ENCODE measurements at places on chromosomes 11 and 22.

GRCh38 chr22:30326255-30326705 is 461 bp downstream of the TBC1D10A start:
- peaks cover 20% of the 10 kb centered on the region for H3K36me3 ChIP-seq
- no peak for DNase-seq
- H3K27ac ChIP-seq = peak overlapping the region; percentile 44
- peaks cover 54% of the 10 kb centered on the region for H3K4me1 ChIP-seq

DNA sequence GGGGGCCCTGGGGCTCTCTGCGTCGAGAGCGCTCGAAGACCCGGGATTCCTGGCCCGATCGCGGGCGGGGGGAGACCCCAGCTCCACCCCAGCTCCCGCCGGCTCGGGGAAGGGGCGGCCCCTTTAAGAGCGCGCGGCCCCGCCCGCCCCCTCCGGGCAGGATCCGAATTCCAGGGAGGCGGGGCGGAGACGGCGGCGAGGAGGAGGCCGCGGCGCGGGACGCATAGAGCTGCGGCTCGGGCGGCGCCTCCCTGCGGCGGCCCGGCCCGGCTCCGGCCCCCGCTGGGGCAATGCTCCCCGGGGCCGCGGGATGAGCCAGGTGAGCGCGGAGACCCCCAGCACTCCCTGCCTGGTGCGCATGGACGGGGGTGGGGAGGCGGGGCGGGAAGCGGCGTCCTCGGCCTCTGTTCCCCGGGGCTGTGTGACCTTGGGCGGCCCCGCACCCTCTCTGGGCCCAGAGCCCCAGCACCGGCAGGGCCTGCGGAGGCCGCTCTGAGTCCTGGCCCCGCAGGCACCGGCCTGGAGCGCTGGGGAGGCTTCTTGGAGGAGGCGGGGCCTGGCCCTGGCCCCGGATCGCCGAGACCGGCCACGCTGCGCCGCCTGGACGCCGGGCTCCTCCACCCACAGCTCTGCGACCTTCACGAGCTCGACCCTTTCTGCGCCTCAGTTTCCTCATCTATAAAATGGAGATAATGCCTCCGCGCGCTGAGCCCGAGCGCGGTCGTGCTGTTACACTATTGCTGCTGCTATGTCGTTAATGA is 565 bp downstream of the GAS2L1 start:
- no peaks in the 10 kb centered on the region for H3K36me3 ChIP-seq
- peak; percentile 39 for DNase-seq
- peaks cover 5% of the 10 kb centered on the region for H3K27me3 ChIP-seq
- peak overlapping the region; percentile 81 for H3K4me3 ChIP-seq

DNA sequence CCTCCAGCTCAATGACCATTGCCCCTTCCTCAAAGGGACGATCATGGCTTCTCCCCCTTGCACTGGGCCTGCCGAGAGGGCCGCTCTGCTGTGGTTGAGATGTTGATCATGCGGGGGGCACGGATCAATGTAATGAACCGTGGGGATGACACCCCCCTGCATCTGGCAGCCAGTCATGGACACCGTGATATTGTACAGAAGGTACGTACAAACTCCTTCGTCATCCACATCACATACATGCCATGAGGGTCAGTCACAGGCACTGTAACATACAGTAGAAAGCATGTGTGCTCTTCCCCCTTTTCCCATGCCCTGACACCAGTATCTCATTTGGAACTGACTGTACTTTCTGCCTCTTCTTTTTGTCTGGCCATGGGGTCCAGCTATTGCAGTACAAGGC is 4.0 kb downstream of the TAF10 start:
- peaks cover 46% of the 10 kb centered on the region for H3K4me1 ChIP-seq
- no peak for DNase-seq
- no peak overlapping the region for H3K4me3 ChIP-seq
- H3K27me3 ChIP-seq = no peaks in the 10 kb centered on the region
- H3K27ac ChIP-seq = no peak overlapping the region

DNA sequence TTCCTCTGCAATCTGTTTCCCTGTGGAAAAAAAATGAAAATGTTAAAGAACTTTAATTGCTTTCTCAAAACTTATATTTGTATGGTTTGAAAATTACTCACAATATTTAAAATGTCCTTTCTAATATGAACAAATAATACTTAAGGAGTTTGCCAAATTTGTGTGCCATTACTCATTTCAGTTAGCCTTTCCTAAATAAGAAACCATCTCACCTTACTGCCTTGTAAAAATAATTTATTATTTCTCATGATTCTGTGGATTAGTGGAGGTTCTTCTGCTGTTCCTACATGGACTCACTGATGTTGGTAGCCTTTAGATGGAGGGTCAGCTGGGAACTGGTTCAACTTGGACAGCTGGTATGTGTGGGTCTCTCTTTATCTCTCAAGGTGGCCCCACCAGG is 428.6 kb downstream of the CNTN5 start:
- no peak overlapping the region for H3K27ac ChIP-seq
- DNase-seq = no peak
- H3K27me3 ChIP-seq = no peaks in the 10 kb centered on the region
- H3K36me3 ChIP-seq = no peaks in the 10 kb centered on the region

DNA sequence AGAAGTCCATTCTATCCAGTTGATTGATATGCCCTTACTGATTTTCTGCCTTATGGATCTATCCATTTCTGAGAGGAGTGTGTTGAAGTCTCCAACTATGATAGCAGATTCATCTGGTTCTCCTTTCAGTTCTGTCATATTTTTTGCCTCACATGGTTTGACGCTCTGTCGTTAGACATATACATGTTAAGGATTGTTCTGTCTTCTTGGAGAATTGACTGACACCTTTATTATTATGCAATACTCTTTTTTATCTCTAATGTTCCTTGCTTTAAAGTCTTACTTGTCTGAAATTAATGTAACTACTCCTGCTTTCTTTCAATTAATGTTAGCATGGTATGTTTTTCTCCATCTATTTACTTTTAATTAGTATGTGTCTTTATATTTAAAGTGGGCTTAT is 12.1 kb upstream of the ARHGAP20 start:
- no peaks in the 10 kb centered on the region for H3K4me1 ChIP-seq
- no peak for DNase-seq
- H3K27ac ChIP-seq = no peak overlapping the region
- no peaks in the 10 kb centered on the region for H3K36me3 ChIP-seq

DNA sequence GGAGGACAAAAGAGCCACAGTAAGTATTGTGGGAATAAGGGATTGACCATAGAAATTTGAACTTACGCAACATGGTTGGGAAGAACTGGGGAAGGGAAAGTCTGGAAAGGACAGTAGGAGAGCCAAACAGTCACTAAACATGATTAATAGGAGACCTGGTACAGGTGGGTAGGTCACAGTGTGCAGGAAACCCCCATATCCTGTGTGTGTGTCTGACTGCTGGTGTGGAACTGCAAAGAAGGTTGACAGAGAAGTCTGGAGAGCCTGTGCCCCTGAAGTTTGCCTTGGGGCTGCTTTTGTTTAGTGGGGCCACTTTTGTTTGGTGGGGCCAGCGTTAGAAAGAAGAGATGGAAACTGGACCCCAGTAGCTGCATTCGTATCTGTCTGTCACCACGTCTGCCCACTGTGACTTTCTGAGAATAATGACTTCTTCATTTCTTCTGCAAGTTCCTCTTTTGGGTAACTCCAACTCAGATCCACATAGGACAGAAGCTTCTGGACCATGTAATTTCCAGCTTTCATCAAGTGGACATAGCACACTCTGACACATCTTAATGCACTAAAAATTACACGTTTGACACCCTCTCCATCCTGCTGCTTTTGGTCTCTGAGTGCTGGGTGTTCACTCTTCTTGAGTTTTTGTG is 126.8 kb upstream of the RAG2 start:
- DNase-seq = no peak
- no peaks in the 10 kb centered on the region for H3K4me1 ChIP-seq
- H3K36me3 ChIP-seq = no peaks in the 10 kb centered on the region
- H3K27ac ChIP-seq = no peak overlapping the region
- H3K4me3 ChIP-seq = no peak overlapping the region
- peaks cover 3% of the 10 kb centered on the region for H3K27me3 ChIP-seq

GRCh38 chr11:36326524-36327419 is 30.7 kb downstream of the PRR5L start:
- peaks cover 1% of the 10 kb centered on the region for H3K27me3 ChIP-seq
- H3K27ac ChIP-seq = no peak overlapping the region
- H3K4me1 ChIP-seq = no peaks in the 10 kb centered on the region
- DNase-seq = no peak

- H3K4me3 ChIP-seq = no peak overlapping the region
- peaks cover 14% of the 10 kb centered on the region for H3K27me3 ChIP-seq
- H3K4me1 ChIP-seq = no peaks in the 10 kb centered on the region
- H3K27ac ChIP-seq = no peak overlapping the region
These were observed 88.8 kb downstream of the UBASH3B start for GRCh38 chr11:122744357-122744756.

DNA sequence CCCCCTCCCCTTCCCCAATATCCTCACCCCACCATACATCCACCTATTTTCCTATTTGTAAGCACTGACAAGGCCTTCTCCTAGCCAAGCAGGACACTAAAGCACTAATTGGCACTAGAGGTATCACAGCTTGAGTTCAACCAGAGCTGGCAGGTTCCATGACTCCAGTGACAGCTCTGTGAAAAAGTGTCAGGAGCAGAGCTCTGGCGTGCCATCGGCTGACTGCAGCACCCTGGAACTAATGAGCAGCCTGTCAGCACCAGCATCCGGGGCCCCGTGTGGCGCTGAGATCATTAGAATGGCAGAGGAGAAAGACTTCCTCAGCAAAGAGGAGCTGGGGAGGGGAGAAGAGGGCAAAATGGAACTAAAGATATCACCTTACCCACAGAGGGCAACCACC is 847.4 kb downstream of the NTM start:
- no peaks in the 10 kb centered on the region for H3K4me1 ChIP-seq
- no peaks in the 10 kb centered on the region for H3K27me3 ChIP-seq
- no peak overlapping the region for H3K4me3 ChIP-seq
- H3K36me3 ChIP-seq = no peaks in the 10 kb centered on the region
- DNase-seq = no peak

- DNase-seq = no peak
- H3K27ac ChIP-seq = no peak overlapping the region
- peaks cover 2% of the 10 kb centered on the region for H3K27me3 ChIP-seq
- peaks cover 23% of the 10 kb centered on the region for H3K4me1 ChIP-seq
- H3K4me3 ChIP-seq = no peak overlapping the region
- peaks cover 5% of the 10 kb centered on the region for H3K36me3 ChIP-seq
These were observed 46.6 kb downstream of the CWC15 start for GRCh38 chr11:94926698-94927237.

GRCh38 chr11:134731213-134731961 is 319.3 kb upstream of the B3GAT1 start:
- H3K27ac ChIP-seq = no peak overlapping the region
- DNase-seq = no peak
- H3K36me3 ChIP-seq = no peaks in the 10 kb centered on the region
- H3K27me3 ChIP-seq = no peaks in the 10 kb centered on the region
- no peak overlapping the region for H3K4me3 ChIP-seq

DNA sequence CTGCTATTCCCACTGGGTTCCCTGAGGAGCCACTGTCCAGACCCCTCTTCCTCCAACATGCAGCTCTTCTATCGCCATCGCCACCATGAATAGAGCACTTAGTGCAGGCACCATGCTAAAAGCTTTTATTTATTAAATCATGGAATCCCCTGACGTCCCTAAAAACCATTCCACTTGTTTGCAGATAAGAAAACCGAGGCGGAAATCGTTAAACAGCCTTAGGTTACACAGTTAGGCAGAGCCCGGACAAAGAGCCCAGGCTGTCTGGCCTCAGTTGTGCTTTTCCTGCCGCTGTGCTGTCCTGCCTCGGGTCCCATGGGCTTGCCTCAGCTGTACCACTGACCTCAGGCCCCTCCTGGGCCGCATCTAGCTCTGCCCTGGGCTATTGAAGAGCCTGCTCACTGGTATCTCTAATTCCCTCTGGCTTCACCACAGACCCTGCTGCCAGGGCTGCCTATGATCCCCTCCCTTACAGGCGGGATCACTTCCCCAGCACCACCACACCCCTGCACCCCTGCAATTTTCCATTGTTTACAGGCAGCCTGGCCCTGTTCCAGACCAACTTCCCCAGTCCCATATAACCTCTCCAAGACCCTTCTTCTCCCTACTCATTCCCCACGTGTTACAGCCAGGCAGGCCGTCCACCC is 13.0 kb upstream of the TUB start:
- H3K27ac ChIP-seq = no peak overlapping the region
- no peak for DNase-seq
- H3K27me3 ChIP-seq = peaks cover 2% of the 10 kb centered on the region
- H3K4me1 ChIP-seq = no peaks in the 10 kb centered on the region
- H3K4me3 ChIP-seq = no peak overlapping the region
- no peaks in the 10 kb centered on the region for H3K36me3 ChIP-seq

- H3K36me3 ChIP-seq = no peaks in the 10 kb centered on the region
- H3K27ac ChIP-seq = no peak overlapping the region
- DNase-seq = no peak
- H3K4me1 ChIP-seq = no peaks in the 10 kb centered on the region
These were observed 33.4 kb upstream of the API5 start for GRCh38 chr11:43278193-43278956.

DNA sequence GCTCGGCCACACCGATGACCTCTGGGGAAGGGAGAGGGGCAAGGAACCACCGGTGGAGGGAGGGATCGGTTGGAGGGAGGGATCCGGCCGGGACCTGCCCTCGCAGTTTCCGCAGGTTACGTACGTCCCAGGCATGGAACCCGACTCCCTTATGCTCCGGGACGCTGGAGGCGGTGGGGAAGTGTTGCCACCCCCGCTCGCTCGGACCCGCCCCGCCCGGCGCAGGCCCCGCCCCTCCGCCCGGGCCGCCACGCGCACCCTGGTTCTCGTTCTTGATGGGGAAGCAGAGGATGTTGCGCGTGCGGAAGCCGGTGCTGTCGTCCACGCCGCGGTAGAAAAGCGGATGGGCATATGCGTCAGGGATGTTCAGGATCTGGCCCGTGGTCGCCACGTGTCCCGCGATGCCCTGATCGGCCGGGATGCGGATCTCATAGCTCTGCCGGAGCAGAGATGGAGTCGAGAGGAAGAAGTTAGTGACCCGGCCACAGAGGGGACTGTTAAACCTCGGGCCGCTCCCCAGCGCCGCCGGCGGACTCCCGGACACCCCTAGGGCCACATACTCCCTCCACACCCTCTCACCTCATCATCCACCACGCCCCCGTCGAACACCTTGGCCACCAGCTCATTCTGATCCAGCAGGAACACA is 89.8 kb downstream of the PDE2A start:
- H3K27ac ChIP-seq = peak overlapping the region; percentile 15
- peak; percentile 42 for DNase-seq
- peak overlapping the region; percentile 78 for H3K4me3 ChIP-seq
- H3K4me1 ChIP-seq = peaks cover 26% of the 10 kb centered on the region
- peaks cover 36% of the 10 kb centered on the region for H3K27me3 ChIP-seq
- H3K36me3 ChIP-seq = no peaks in the 10 kb centered on the region

- no peaks in the 10 kb centered on the region for H3K4me1 ChIP-seq
- H3K27me3 ChIP-seq = no peaks in the 10 kb centered on the region
- no peak for DNase-seq
These were observed 133.7 kb downstream of the BCR start for GRCh38 chr22:23313791-23314567.

DNA sequence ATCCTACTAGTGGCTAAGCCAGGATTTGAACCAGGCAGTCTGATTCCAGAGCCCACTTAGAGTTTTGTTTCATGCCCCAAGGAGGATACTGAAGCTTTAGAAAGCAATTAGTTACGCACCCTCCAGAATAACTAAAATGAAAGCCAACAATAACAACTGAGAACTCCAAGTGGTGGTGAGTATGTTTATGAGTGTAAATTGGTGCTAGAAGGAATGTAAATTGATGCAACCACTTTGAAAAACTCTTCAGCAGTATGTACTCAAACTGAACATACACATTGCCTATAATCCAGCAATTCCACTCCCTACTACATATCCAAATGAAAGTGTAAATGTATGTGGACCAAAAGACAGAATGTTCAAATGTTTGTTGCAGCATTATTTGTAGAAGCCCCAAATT is 6.7 kb upstream of the ARL14EP start:
- H3K27ac ChIP-seq = no peak overlapping the region
- peaks cover 9% of the 10 kb centered on the region for H3K4me1 ChIP-seq
- H3K36me3 ChIP-seq = no peaks in the 10 kb centered on the region
- DNase-seq = no peak
- H3K27me3 ChIP-seq = peaks cover 45% of the 10 kb centered on the region
